Stimulated activated CD4-positive, alpha-beta T cell treated with anti-CD3 and anti-CD28 coated beads, Interleukin-12 subunit alpha, Interleukin-12 subunit beta, amount 100 ng/mL, for 48 hours (primary cell): ENCODE measurements at places on chromosomes 12 and 14.

- DNase-seq: no peak
Measured at GRCh38 chr14:68458840-68459469, 333.9 kb downstream of the ZFP36L1 start.

- no peak for DNase-seq
Measured at GRCh38 chr12:52070185-52070925, 577 bp downstream of the ATG101 start.

- DNase-seq: no peak
Measured at GRCh38 chr12:46389031-46389616, 16.6 kb upstream of the SLC38A2 start.

DNA sequence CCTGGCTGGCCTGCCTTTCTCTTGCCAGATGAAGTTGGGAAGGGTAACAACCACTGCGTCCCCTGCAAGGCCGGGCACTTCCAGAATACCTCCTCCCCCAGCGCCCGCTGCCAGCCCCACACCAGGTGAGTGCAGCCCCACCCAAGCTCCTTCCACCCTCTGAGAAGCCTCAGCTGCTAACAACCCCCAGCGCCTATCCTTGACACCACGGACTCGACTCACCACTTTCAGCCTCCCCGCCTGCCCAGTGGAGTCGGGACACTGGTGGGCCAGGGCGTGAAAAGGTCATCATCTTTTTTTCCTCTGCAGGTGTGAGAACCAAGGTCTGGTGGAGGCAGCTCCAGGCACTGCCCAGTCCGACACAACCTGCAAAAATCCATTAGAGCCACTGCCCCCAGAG lies 2.1 kb downstream of the LTBR start:
- DNase-seq: no peak

- no peak for DNase-seq
Measured at GRCh38 chr12:50147281-50147680, 19.9 kb downstream of the CERS5 start.

GRCh38 chr12:27243006-27243405 lies 1.1 kb upstream of the STK38L start:
- no peak for DNase-seq

- DNase-seq: no peak
Measured at GRCh38 chr14:49992901-49993339, 100.0 kb downstream of the ARF6 start.

DNA sequence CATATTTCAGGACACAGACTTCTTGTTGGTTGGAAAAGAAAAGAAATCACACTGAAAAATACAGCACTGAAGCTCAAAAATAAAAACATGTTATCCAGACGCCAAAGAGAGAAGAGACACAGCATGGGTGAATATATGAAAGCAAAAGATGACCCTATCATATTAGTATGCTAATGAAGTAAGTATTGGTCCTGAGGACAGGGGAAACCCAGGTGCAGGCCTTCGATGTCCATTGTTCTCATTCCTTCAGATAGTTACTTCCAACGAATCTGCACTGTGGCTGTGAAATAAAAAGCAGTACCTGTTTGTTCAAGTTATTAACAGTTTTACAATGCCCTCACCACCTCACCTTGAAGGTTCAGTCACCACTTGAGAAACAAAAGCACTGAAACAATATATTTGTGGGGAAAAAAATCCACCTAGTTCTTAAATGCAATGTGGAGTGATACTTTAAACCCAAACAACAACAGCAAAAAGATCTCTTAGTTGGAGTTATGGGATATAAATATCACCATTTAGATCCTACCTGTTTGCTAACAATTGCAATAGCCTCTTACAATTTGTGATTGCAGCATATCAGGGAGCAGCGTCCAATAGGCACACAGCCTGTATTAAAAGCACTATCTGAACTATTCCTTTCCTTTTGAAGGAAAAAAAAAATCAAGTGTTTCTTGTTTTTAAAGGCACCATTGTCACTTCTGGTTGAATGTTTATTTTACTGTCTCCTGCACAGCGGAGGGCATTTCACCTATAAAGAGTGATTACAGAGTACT lies 188.1 kb downstream of the BCAT1 start:
- no peak for DNase-seq

DNA sequence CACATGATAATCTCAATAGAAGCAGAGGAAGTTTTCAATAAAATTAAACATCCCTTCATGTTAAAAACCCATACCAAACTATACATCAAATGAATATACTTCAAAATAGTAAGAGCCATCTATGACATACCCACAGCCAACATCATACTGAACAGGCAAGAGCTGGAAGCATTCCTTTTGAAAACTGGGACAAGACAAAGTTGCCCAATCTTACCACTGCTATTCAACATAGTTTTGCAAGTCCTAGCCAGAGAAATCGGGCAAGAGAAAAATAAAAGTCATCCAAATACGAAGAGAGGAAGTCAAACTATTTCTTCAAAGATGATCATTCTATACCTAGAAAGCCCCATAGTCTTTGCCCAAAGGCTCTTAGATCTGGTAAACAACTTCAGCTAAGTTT lies 454.7 kb upstream of the PRICKLE1 start:
- DNase-seq: no peak

DNA sequence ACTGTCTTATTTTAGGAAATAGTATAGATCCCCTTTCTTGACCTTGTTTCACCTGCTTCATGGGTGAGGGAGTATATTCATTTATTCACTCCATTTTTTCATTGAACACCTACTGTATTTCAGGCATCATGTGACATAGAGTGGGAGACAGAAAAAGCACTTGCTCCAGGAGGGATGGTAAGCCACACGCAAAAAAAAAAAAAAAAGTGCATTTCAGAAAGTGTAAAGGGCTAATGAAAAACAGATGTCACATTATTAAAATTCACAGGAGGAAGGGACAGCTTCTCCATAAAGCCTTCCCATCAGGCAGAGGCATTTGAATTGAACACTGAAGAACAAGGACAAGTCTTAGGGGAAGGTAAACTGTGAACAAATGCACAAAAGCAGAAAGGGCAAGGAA lies 7.5 kb downstream of the SLC8A3 start:
- no peak for DNase-seq

- no peak for DNase-seq
Measured at GRCh38 chr14:77268989-77269600, 1.9 kb downstream of the NGB start.

GRCh38 chr14:32019276-32019675 lies 57.8 kb upstream of the ARHGAP5 start:
- no peak for DNase-seq

DNA sequence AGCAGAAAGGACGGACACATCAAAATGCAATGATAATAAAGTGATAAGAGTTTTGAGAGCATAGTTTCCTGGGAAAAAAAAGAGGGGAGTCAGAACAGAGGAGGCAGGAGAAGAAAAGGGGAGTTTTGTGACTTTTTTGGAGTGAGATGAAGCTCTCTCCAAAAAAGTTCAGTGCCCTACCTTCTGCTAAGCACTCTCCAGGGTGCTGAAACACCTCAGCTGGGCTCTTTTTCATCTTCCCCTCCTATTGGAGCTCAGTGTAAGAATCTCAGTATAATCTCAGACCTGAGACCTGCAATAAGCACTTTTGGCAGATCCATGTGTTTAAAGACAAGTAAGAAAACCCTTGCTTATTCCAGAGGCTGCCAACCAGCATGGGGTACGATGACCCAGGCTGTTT lies 58.9 kb upstream of the SRRM4 start:
- DNase-seq: no peak

- DNase-seq: no peak
Measured at GRCh38 chr14:78605897-78606500, 435.8 kb downstream of the NRXN3 start.

GRCh38 chr12:46208370-46208769 lies 60.5 kb downstream of the SLC38A1 start:
- DNase-seq: no peak

DNA sequence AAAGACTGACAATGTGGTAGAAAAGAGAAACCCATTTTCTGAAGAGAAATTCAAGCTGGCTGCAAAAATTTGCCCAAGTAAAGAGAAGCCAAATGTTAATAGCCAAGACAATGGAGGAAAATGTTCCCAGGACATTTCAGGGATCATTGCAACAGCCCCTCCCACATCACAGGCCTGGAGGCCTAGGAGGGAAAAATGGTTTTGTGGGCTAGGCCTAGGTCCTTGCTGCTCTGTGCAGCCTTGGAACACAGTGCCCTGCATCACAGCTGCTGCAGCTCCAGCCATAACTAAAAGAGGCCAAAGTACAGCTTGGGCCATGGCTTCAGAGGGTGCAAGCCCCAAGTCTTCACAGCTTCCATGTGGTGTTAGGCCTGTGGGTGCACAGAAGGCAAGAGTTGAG lies 332.4 kb upstream of the LRIG3 start:
- DNase-seq: no peak

- DNase-seq: no peak
Measured at GRCh38 chr14:63295231-63295685, 23.5 kb downstream of the GPHB5 start.

DNA sequence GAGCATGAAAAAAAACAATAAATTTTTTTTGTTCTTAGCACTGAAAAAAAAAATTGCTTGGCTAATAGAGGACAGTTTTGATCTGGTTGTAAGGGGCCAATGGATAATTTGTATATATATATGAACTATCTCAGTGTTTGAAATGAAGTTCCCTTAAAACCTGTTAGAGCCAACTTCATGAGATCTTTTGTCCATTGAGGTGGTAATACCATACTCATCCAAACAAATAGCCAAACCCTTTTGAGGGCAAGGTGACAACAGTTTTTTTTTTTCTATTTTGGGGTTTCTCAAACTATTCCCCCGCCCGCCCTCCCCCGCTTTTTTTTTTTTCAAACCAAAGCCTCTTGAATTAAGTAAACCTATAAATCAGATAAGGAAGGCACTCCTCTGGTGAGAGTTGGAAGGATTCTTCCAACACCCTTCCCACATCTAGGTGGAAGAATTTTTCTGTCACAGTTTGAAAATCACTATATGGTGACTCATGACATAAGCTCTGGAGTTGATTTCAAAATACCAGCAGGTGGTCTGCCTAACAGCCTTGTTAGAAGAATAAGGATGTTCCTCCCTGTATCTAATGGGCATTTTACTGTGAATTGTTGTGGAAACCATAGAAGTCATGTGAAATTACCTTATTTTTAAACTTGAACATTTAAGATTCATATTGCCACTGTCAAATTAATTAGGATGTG lies 10.2 kb downstream of the ARHGAP5 start:
- DNase-seq: no peak

GRCh38 chr12:30643366-30643765 lies 52.3 kb downstream of the IPO8 start:
- no peak for DNase-seq

- DNase-seq: no peak
Measured at GRCh38 chr14:106778986-106779385, 1252.6 kb downstream of the TMEM121 start.
